ENCODE measurements at places on chromosomes 4 and X. TPM values are rescaled to one million over a fixed set of nuclear protein-coding genes. Genes with fewer than 3 reads are reported as not detected.

The PABPC1L2B gene
- not detected for total RNA-seq

The FGD1 gene
- total RNA-seq = 6.4 TPM

The STIM2 gene
- 35.5 TPM for total RNA-seq

The TCEAL9 gene
- 62.1 TPM for total RNA-seq

The AFF2 gene
- 6.3 TPM for total RNA-seq

The GLRA2 gene
- not detected for total RNA-seq
